Heart left ventricle (tissue), 16 donors: ENCODE measurements at places on chromosomes 12 and 14. TPM values are rescaled to one million over a fixed set of nuclear protein-coding genes. Genes with fewer than 3 reads are reported as not detected.

HCAR1 gene
- 0.08 TPM for total RNA-seq

ESPL1 gene
- 0.38 TPM for total RNA-seq

ANKRD52 gene
- total RNA-seq = 19.3 TPM

IFI27 gene
- total RNA-seq = 295 TPM

CRACR2A gene
- total RNA-seq = 9.4 TPM

STYK1 gene
- not detected for total RNA-seq

MCRS1 gene
- total RNA-seq = 121 TPM

TMTC1 gene
- total RNA-seq = 24.9 TPM

DNA sequence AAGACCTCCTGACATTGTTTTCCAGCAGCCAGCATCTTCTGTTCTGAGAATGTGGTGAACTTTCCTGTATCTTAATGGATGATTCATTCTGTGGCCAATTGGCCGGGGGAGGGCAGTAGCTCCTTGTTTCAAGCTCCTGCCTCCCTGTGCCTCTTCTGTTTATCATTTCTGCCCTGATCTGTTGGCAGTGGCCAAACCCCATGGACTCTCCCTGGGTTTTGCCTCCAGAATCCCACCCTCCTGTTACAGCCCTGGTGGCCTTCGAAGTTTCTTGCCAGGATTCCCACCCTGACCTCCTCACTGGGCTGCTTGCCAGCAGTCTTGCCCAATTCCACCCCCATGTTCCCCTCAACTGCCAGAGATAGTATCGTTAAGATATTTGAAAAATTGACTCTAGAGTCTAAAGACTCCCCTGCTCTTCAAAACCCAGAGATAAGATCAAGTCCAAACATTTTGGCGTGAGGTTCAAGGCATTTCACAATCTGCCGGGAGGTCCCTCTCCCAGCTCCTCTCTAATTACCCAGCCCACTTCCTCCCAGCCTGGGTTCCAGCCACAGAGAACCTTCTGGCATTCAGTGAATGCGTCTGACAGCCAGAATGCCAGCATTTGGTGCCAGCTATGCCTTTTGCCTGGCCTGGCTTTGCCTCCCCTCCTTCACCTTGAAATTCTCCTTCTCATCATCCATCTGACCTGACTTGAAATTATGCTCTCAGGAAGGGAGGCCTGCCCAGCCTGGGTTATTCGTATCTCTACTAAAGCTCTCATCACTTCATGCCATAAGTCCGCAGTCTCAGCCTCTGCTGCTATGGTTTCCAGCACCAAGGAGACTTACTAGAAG, 37.7 kb upstream of the TXNRD1 start:
- H3K4me3 ChIP-seq = no peak overlapping the region
- peak; percentile 53 for DNase-seq
- no peaks in the 10 kb centered on the region for H3K36me3 ChIP-seq
- no peaks in the 10 kb centered on the region for H3K27me3 ChIP-seq
- peak overlapping the region; percentile 9 for H3K27ac ChIP-seq

- peak; percentile 21 for DNase-seq
- H3K4me1 ChIP-seq = no peaks in the 10 kb centered on the region
- H3K27me3 ChIP-seq = no peaks in the 10 kb centered on the region
- no peak overlapping the region for H3K4me3 ChIP-seq
Observed at GRCh38 chr12:108214486-108214885, 85.4 kb downstream of the WSCD2 start.

DNA sequence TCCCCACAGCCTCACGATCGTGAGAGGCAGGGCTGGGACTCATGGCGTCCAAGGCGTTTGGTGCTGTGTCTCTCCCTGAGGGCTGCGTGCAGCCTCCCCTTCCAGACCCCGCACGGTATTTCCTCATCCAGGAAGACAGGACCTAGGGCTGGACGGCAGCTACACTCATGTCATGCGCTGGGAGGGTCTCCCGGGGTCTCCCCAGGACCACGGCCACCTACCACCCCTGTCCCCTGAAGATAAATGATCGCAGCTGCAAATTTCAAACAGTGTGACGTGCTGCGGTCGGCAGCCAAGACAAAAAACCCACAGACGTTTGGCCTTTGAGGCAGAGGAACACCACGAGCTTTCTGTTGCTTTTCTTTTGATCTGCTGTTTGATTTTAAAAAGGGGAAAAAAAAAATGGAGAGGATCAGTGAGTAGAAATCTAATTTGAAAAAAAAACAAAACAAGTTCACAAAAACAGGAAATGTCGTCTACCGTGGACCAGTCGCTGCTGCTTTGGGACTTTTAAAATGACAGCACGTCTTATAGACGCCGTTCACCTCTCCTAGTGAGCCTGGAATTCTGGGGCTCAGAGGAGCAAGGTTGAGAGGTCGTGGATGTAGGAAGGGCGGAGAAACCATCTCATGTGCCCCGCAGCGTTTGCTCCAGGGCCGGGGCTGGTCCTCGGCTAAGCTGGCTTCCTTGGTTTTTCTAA, 237.6 kb downstream of the SLC41A2 start:
- H3K27ac ChIP-seq = peak overlapping the region; percentile 36
- peaks cover 24% of the 10 kb centered on the region for H3K4me1 ChIP-seq
- peak overlapping the region; percentile 19 for H3K4me3 ChIP-seq
- H3K36me3 ChIP-seq = no peaks in the 10 kb centered on the region
- no peaks in the 10 kb centered on the region for H3K27me3 ChIP-seq

GRCh38 chr14:50669441-50669986, 1.4 kb upstream of the SAV1 start:
- H3K4me1 ChIP-seq = no peaks in the 10 kb centered on the region
- no peak for DNase-seq
- no peak overlapping the region for H3K27ac ChIP-seq
- peaks cover 4% of the 10 kb centered on the region for H3K36me3 ChIP-seq
- no peak overlapping the region for H3K4me3 ChIP-seq

- peaks cover 9% of the 10 kb centered on the region for H3K4me1 ChIP-seq
- no peaks in the 10 kb centered on the region for H3K27me3 ChIP-seq
Observed at GRCh38 chr12:94264736-94265485, 116.5 kb downstream of the PLXNC1 start.

DNA sequence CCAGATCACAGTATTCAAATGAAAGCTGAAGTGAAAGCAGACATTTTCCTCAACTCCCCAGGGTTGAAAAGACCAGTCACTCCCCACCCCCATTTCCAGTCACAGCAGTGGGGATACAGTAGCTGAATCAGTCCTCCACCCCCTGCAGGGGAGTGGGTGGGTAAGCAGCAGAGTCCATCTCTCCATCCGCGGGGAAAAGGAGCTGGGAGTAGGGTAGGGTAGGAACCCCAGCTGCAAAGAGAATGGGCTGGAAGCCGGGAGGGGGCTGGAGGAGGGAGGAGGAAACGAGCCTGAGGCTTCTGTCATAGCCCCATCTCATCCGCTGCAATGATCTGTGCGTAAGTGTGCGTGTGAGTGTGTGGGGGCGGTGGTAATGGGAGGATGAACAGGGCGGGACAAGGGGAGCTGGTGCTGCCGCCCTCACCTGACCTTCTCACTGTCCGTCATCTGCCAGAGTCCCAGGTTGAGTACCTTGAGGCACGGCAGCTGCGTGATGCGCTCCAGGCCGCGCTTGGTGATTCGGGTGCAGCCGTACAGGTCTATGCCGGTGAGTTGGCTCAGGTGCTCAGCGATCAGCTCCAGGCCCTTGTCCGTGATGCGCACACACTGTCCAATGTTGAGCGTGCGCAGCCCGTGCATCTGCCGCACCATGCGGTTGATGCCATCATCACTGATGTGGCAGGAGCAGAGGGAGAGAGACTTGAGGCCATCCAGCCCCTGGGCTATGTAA, 1.8 kb downstream of the FBXL14 start:
- peak overlapping the region; percentile 88 for H3K4me3 ChIP-seq
- peaks cover 18% of the 10 kb centered on the region for H3K4me1 ChIP-seq
- peak overlapping the region; percentile 88 for H3K27ac ChIP-seq
- no peak for DNase-seq
- no peaks in the 10 kb centered on the region for H3K36me3 ChIP-seq

DNA sequence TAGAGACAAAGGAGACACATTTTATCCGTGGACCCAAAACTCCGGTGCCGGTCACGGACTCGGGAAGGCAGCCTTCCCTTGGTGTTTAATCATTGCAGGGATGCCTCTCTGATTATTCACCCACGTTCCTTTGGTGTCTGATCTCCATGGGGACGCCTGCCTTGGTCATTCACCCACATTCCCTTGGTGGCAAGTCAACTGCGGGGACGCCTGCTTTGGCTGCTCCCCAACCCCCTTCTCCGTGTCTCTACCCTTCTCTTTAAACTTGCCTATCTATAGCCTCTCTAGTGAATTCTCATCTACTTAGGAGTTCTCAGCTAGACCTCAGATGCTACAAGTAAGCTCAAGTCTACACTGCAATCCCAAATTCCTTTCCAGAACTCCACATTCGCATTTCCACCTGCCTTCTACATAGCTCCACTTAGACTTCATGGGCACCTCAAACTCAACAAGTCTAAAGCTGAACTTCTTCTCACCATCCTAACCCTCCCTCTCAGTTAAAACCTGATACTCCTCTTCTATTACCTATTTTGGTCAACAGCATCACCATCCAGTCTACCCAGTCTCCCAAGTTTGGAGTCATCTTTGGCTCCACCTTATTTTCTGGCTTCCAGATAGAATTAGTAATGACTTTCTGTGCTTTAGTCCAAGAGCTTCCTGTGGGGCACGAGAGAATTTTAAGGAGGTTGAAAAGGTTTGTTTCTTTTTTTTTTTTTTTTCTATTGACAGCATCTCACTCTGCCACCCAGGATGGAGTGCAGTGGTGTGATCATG, 14.4 kb downstream of the SPTLC2 start:
- H3K36me3 ChIP-seq = peaks cover 2% of the 10 kb centered on the region
- H3K4me3 ChIP-seq = no peak overlapping the region
- no peaks in the 10 kb centered on the region for H3K27me3 ChIP-seq
- H3K4me1 ChIP-seq = peaks cover 59% of the 10 kb centered on the region
- DNase-seq = no peak
- no peak overlapping the region for H3K27ac ChIP-seq

- H3K27ac ChIP-seq = no peak overlapping the region
- no peaks in the 10 kb centered on the region for H3K27me3 ChIP-seq
- H3K4me3 ChIP-seq = no peak overlapping the region
- no peaks in the 10 kb centered on the region for H3K36me3 ChIP-seq
- DNase-seq = no peak
Observed at GRCh38 chr12:59431266-59431665, 164.6 kb upstream of the SLC16A7 start.

DNA sequence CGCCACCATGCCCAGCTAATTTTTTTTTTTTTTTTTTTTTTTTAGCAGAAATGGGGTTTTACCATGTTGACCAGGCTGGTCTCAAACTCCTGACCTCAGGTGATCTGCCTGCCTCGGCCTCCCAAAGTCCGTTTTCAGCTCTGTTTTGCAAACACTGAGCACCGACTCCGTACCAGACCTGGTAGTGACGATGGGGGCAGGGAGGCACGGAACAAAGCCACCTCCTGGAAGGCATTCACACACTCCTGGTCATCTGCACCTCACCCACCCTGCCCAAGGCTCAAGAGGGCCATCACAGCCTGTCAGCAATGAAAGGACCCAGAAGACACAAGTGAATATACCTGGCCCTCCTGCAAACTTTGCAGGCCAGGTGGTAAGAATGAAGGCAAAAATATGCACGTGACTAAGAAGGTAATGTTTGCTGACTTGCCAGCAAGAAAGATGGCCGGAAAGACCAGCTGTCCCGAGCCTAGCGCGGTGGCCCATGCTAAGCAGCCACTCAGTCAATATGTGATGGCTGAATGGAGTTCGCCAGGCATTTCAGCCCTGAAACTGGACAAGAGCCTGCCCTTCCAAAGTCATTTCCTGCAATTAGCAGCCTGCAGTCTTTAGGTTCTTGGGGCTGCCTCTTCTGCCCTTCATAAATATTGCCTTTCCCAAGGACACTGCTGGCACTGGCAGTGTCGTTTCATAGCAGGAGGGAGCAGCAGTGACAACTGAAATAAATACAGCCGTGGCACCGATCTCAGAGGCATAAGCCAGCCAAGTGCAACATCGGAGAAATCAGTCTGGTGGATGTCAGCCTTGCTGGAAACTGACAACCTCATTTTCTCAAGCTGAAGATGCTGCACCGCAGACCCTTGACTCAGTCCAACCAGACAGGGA, 17.6 kb downstream of the MMAB start:
- H3K4me1 ChIP-seq = no peaks in the 10 kb centered on the region
- H3K36me3 ChIP-seq = no peaks in the 10 kb centered on the region
- no peak for DNase-seq
- no peak overlapping the region for H3K4me3 ChIP-seq

DNA sequence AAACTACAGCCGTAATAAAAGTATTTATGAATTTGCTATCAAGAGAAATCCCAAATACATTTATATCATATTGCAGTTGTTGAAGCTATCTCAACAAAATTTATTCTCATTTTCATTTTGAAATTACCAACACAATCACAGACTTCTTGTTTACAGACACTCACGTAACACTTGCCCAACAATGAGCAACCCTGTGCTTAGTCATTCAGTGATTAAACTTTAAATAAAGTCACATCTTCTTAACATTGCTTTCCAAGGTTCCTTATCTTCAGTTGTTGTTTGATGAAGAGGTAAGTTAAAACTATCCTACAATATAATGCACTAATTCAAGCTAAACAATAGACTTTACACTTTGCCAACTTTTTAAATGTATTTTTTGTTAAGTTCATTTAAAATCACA, 601.8 kb downstream of the SLC16A7 start:
- no peak overlapping the region for H3K27ac ChIP-seq
- no peak for DNase-seq
- no peaks in the 10 kb centered on the region for H3K36me3 ChIP-seq
- H3K4me1 ChIP-seq = no peaks in the 10 kb centered on the region

DNA sequence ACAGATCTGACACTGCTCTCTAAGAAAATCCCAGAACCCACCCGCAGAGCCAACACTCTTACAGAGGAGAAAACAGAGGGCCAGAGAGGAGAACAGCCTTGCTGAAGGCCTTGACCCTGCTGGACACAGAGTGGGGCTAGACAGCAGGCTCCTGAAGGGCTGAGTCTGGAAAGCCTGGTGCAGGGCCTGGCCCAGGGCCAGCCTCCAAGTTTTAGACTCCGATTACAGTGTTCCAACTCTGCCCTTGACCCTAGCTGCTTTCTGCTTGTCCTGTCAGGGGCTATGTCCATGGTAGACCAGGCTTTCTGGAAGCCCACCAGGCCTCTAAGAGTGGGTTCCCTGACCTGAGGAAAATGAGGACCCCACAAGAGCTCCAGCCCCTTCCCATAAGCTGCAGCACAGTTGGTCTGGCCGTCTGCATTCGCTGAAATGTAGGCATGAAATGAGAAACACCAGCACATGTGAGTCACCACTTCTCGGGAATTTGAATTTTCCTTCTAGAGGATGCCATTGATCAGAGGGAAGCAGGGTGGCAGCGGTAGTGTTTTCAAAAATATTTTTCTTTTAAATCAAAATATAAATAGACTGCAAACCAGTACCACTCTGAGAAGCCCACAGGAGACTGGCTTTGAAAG, 154.4 kb downstream of the CALM1 start:
- peaks cover 31% of the 10 kb centered on the region for H3K4me1 ChIP-seq
- no peak overlapping the region for H3K4me3 ChIP-seq
- H3K27ac ChIP-seq = no peak overlapping the region
- DNase-seq = no peak
- H3K27me3 ChIP-seq = no peaks in the 10 kb centered on the region
- H3K36me3 ChIP-seq = no peaks in the 10 kb centered on the region

DNA sequence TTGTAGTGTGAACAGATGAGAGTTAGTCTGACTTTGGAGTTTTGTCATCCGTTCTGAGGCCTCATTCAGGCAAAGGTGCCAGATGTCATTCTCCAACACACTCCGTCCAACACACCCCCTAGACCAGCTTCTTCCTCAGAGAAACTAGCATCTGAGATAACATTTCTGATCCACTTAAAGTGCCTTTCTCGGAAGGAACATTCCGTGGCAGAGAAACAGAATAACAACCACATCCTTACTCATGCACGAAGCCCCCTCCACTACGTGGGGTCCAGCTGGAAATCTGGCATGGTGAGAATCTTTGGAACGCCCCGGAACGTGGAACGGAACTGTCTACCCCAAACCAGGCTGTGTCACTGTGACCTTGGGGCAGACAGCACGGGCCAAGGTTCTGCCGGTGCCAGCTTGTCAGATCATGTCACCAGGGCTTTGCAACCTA, 17.0 kb upstream of the BCL7A start:
- no peaks in the 10 kb centered on the region for H3K27me3 ChIP-seq
- H3K4me3 ChIP-seq = no peak overlapping the region
- H3K36me3 ChIP-seq = no peaks in the 10 kb centered on the region
- no peak for DNase-seq
